HCT116 (cell line): ENCODE measurements at places on chromosomes 16 and 17. TPM values are rescaled to one million over a fixed set of nuclear protein-coding genes. Genes with fewer than 3 reads are reported as not detected.

Gene CYB561
- 67.6 TPM for total RNA-seq

Gene BICDL2
- total RNA-seq: 21.3 TPM

Gene COG4
- 54.2 TPM for total RNA-seq

Gene ADAD2
- total RNA-seq: not detected

Gene PYY
- total RNA-seq: 0.52 TPM

Gene CACNA1G
- 3.4 TPM for total RNA-seq

Gene CETP
- not detected for total RNA-seq

Gene ADCY9
- total RNA-seq: 9.8 TPM

Gene GID4
- 10.8 TPM for total RNA-seq

Gene SCNN1B
- 0.37 TPM for total RNA-seq

Gene ACAP1
- total RNA-seq: 8.8 TPM

Gene SPNS2
- total RNA-seq: 1.6 TPM

Gene SEPTIN12
- not detected for total RNA-seq

Gene NTN3
- total RNA-seq: 0.30 TPM

Gene PLXDC1
- total RNA-seq: 1.8 TPM

Gene SKA2
- 72.8 TPM for total RNA-seq

Gene LRRC75A
- total RNA-seq: 2.3 TPM

Gene MT1A
- not detected for total RNA-seq

Gene FLYWCH2
- 33.7 TPM for total RNA-seq

Gene FNDC8
- total RNA-seq: not detected

Gene KRT34
- total RNA-seq: not detected

Gene BAIAP3
- 44.7 TPM for total RNA-seq

Gene APOBR
- total RNA-seq: 0.05 TPM

Gene MAP2K3
- total RNA-seq: 96.7 TPM

Gene KRT16
- 0.61 TPM for total RNA-seq

Gene SLC2A4
- total RNA-seq: 2.5 TPM

Gene LMF1
- total RNA-seq: 12.8 TPM

Gene IRX6
- not detected for total RNA-seq

Gene KRT25
- not detected for total RNA-seq

Gene ALOX15
- total RNA-seq: 0.57 TPM

Gene MARVELD3
- total RNA-seq: 20.9 TPM

Gene C16orf46
- total RNA-seq: 1.7 TPM

Gene MYH3
- total RNA-seq: 1.6 TPM

Gene SLFN12L
- 0.17 TPM for total RNA-seq

Gene TSPOAP1
- 0.27 TPM for total RNA-seq

Gene LPO
- not detected for total RNA-seq

Gene CTRL
- 3.4 TPM for total RNA-seq

Gene CCL18
- not detected for total RNA-seq

Gene CES1
- total RNA-seq: 1.8 TPM

Gene SCPEP1
- total RNA-seq: 28.3 TPM

Gene CEP295NL
- 1.9 TPM for total RNA-seq

Gene CCL4
- 1.2 TPM for total RNA-seq
